ENCODE measurements at places on chromosomes 2 and 18.
A peak's percentile ranks its signal among the peaks of the same experiment; 100 is the strongest.

- peak; percentile 45 for DNase-seq
These were observed 33.0 kb upstream of the PTH2R start for GRCh38 chr2:208373460-208374089.

GRCh38 chr2:45406621-45407020 lies 204.4 kb downstream of the SRBD1 start:
- no peak for DNase-seq

GRCh38 chr2:97712693-97713295 lies 582 bp upstream of the ZAP70 start:
- DNase-seq: no peak

DNA sequence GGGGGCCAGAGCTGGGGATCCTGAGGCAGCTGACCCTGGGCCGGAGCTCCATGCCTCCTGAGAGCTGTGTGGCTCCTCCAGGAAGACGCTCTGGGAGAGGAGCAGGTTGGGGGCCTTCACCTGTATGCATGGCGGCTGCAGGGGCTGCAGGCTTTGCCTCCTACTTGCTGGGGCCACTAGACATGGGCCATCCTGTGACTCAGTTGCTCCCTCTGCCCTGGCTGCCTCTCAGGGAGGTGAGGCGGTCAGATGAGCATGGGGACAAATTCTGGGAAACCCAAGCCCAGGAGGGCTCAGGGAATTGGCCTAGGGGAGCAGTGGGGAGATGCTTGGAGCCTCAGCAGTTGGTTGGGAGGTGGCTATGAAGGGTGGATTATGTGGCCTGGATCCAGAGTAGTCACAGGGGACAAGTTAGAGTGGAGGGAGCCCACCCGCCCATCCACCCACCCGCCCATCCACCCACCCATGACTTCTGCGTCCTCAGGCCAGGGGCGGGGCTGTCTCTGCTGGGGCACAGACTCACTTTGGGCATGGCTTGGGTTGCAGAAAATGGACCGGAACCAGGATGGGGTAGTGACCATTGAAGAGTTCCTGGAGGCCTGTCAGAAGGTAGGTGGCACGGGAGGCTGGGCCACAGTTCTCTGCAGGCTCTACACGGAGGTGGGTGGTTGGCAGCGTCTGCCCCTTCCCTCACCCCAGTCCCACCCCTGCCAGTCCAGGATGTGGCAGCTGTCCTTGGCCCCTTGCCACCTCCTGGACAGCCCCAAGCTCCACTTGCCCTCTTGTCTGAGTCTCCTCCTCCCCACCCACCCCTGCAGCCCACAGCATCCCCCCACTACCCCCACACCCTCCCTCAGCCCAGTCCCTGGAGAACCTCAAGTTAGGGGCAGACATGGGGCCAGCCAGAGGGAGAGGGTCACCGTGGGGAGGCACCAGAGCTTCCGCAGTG lies 19.5 kb upstream of the FAHD2A start:
- DNase-seq: no peak

DNA sequence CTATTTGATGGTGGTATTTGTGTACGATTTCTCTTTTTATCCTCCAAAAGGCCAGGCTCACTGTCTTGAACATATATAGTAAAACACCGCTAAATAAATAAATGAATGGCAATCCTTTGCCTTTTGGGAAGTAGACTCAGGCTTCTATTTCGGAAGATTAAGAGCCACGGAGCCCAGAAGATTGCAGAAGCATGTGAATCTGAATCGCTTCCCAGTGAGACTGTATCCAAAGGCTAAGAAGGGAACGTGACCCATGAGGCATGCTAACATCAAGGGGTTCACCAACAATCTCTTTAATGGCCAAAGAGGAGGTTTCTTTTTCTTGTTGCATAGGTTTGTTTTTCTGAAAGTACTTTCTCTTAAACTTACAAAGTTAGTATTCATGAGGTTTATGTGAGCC lies 70.0 kb upstream of the DNMT3A start:
- no peak for DNase-seq

DNA sequence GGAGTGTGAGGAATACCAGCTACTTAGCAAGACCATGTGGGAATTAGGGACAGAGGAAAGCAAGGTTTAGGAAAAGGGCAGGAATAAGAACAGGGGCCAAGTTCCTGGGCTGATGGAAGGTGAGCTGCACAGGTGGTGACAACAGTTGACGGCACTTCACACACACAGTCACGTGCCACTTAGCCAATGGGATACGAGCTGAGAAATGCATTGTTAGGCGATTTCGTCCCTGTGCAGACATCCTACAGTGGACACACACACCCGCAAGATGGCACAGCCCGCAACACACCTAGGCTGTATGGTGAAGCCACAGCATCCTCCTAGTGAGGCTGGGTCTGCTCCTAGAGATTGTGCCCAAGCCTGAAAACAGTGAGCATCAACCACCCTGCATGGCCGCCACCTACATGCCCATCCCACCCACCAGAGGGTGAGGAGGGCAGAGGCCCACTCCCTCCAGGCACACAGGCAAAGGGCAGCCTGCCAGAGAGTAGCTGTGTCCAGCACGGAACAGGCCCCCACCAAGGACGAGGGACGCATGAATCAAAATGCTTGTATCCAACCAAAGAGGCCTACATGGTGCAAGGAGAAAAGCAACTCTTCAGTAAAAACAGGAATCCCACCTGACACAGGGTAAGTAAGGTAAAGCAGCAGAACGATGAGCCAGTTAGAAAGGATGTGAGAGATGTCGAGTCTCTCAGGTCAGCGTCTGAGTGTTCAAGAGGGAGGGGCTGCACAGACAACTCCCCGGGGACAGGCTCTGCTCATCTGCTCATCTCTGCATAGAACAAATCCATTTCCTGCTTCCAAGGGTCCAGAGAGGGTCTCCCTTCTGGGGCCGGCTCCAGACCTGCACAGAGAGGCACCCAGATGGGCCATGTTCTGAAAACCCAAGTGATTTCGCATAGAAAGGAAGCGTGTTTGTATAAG lies 51.3 kb downstream of the ZNF516 start:
- no peak for DNase-seq

- DNase-seq: no peak
These were observed 69.8 kb downstream of the NFATC1 start for GRCh38 chr18:79465392-79465991.

- no peak for DNase-seq
These were observed 4.7 kb downstream of the CD302 start for GRCh38 chr2:159793326-159793725.

DNA sequence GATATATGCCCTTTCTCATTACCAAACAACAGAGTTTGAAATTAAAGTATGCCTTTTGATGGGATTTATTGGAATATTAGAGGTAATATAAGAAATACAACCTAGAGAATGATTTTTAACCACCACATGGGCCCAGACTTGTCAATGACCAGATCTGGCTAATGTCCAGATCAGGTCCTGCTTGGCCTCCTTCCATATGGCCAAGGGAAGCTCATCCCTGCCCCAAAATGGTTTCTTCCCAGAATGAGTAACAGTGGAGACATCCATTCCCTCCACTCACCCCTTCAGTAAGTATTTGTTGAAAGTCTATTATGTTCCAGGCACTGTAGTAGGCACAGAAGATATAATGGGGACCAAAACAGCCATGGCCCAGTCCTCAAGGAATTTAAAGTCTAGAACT lies 54.9 kb downstream of the ANTXR1 start:
- no peak for DNase-seq

- no peak for DNase-seq
These were observed 203.5 kb upstream of the NABP1 start for GRCh38 chr2:191474464-191474863.

- no peak for DNase-seq
These were observed 23.7 kb downstream of the KIAA2012 start for GRCh38 chr2:202096736-202097135.

DNA sequence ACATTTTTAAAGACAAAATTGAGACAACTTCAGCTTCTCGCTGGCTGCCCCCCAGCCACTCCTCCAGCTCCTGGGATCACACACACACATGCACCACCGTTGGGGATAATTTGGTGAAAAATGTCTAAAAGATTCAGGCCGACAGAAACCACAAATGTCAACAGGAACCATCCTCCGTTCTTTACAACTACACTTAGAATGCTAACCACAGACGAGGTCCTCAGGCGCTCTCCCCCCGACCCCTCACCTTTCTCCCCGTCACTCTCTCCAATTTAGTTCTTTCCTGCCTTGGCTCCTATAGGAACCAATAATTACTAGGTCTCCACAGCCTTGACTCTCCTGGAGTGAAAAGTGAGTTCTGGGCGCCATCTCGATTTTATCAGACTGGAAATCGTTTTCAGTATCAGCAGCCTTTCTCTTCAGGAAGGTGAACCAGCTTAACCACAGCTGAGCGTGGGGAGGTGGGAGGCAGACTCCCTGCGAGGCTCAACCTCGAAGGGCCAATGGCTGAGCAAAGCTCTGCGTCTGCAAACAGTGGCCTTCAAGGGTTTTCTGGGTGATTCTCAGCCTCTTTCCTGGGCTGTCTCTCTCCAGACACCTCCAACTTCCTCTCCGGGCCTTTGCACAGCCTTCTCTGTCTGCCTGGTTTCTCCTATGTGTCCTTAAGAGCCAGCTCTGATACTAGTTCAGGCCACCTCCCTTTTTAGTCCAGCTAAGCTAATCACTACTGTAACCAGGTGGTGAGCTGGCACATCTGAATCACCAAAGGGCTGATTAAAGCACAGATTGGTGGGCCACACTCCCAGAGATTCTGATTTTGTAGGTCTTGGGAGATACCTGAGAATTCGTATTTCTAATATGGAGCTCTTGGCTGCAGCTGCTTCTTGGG lies 115.7 kb upstream of the COPS8 start:
- no peak for DNase-seq

DNA sequence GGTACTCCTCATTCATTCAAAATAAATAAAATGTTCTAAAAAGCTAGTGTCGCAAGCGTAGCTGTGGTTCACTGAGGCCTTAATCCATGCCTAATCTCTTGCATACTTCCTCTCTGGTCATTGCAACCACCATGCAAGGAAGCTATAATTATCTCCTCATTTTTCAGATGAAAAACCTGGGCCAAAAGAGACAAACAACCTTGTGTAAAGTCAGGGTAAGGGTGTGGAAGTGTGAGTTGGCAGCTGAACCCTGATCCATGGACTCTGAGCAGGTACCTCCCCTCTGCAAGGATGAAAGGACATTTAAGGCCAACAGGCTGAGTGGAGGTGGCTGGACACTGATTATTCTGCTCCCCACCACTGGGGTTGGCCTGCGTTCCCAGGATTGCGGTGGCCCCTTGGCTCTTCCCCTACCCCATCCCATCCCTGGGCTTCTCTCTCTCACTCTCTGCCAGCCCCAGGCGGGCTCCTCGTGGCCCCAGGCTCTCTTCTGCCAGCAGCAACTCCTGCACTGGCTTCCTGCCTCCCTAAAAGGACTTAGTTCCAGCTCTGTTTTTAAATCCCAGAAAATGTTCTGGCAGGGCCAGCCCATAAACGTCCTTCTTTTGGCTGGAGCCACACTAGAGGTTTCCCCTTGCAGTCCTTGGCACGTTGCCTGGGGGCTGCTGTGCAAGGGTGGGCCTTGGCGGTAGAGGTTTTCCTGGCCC lies 72.0 kb upstream of the AFF3 start:
- no peak for DNase-seq

DNA sequence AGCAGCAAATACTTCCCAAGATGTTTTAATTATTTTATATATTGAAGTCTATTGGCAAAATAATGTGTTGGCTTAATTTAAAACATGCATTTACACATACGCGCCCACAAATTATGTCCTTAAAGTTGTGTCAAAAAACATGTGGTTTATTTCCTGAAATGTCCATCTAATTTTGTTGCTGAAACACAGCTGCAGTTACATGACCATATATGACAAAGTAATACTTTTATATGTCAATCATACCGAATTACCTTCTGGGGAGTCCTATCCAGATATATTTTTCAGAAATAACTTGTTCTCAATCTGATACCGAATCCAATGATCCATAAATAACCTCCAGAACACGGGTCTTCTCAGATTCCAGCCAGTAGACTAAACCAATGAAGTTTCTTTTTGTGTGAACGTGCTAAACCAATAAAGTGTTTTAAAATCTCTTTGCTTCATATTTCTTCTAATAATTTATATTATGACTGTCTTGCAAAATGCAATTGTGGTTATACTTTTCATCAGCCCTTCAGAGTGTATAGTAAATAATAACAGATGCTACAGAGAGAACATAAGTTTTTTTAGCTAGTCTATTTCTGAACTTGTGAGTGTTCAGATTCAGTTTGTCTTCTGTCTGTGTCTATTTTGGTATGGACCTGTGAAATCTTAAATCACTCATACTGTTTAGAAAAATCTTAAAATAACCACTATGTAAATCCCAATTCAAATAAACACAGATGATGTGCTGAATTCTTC lies 2.4 kb downstream of the SCG2 start:
- DNase-seq: no peak

- no peak for DNase-seq
These were observed 514.4 kb upstream of the HS6ST1 start for GRCh38 chr2:128832946-128833663.

- DNase-seq: no peak
These were observed 34.1 kb downstream of the SS18 start for GRCh38 chr18:26056291-26056690.

GRCh38 chr2:196383799-196384198 lies 212.4 kb upstream of the STK17B start:
- DNase-seq: no peak

DNA sequence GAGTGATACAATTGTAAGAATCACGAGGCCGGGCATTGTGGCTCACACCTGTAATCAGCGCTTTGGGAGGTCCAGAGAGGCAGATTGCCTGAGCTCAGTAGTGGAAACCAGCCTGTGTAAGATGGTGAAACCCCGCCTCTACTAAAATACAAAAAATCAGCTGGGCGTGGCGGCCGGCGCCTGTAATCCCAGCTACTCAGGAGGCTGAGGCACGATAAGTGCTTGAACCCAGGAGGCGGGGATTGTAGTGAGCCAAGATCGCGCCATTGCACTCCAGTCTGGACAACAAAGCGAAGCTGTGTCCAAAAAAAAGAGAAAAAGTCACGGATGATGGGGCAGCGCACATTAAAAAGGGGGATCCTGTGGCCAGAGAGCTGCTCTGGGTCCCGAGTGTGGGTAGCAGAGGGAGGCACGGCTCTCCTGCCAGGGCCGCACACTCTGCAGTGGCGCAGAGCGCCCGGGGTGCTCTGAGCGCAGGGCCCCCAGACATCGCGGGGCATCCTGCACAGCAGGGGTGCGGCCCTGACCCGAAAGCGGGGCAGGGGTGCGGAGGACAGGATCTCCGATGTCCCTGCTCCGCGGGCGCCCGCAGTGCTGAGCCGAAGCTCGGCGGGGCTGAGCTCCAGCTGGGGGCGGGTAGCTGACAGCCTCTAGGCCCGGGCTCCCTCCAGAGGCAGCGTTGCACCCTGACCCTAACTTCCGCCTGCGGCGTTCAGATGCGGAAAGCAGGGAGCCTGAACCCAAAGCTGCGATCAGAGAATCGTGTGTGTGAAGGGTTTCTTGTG lies 30.4 kb upstream of the RAB6D start:
- DNase-seq: peak; percentile 79

GRCh38 chr18:6547476-6547875 lies 132.8 kb upstream of the L3MBTL4 start:
- DNase-seq: no peak

DNA sequence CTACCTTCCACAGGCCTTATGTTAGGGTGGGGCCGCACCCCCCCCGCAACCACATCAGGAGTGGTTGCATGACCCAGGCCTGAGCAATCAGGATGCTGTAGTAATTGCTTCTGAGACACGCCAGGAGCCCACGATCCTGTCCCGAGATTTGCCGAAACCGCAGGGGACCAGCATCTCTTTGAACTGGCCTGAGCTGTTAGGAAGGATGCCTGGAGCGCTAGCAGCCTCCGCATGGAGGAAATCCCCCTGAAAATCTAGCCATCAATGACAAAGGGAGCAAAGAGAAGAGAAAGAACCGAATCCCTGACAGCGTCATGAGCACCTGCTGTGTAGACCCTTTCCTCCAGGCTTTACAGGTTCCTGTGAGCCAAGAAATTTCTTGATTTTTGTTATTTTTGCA lies 8.7 kb upstream of the TEX44 start:
- DNase-seq: no peak
